Tibial nerve (tissue), 4 donors: ENCODE measurements at places on chromosomes 5 and 9. TPM values are rescaled to one million over a fixed set of nuclear protein-coding genes. Genes with fewer than 3 reads are reported as not detected.

The AOPEP gene
- 242 TPM for total RNA-seq

- DNase-seq: no peak
Measured at GRCh38 chr5:57111993-57112392, 61.9 kb upstream of the GPBP1 start.

DNA sequence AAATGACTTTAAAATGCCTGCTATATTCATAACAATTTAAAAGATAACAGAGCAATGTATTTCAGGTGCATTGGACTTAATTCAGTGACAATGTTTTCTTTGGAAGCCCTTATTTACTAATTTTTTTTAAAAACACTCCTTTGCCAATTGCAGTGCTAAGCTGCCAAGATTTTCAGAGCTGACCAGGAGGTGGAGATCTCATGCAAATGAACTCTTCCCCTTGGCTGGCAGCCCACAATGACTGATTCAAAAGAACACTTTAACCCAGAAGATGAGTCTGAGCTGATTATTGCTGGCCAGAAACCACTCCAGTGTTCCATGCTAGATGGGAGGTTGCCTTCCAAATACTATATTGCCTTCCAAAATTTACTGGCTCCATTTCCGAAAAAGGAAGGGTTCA, 128.3 kb upstream of the CCNH start:
- peak; percentile 52 for DNase-seq

GRCh38 chr9:36980148-36980974, 53.7 kb downstream of the PAX5 start:
- DNase-seq: no peak

DNA sequence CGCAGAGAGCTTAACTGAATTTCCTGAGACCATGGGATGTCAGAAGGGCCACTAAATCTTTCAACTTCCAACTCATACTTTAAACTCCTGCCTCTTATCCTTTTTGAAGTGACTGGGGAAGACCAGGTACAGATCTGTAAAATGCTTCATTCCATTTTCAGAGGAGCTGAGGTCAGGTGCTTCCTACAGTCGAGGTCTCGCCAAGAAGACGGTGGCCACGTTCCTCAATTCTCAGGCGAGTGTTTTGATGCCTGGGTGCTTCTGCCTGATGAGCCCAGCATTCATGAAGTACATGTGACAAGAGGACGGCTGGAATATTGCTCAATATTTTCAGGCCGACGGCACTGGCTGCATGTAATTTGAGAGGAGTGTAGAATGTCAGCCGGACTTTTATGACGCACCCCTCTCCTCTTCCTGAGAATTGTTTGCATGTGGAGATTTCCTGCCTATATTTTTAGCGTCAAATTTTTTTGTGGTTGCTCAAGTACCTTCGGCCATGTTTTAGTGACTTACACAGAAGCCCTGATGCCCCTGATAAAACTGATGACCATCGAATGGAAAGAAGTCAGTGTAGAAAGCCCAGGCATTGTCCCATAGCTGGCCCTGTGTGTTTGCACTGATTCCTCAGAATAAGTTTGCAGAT, 38.8 kb upstream of the GLRX start:
- peak; percentile 65 for DNase-seq
